HCEC 1CT (cell line): ENCODE measurements at places on chromosomes 2 and 18.

GRCh38 chr18:78632111-78632541 is 347.5 kb upstream of the SALL3 start:
- peak; percentile 6 for DNase-seq

DNA sequence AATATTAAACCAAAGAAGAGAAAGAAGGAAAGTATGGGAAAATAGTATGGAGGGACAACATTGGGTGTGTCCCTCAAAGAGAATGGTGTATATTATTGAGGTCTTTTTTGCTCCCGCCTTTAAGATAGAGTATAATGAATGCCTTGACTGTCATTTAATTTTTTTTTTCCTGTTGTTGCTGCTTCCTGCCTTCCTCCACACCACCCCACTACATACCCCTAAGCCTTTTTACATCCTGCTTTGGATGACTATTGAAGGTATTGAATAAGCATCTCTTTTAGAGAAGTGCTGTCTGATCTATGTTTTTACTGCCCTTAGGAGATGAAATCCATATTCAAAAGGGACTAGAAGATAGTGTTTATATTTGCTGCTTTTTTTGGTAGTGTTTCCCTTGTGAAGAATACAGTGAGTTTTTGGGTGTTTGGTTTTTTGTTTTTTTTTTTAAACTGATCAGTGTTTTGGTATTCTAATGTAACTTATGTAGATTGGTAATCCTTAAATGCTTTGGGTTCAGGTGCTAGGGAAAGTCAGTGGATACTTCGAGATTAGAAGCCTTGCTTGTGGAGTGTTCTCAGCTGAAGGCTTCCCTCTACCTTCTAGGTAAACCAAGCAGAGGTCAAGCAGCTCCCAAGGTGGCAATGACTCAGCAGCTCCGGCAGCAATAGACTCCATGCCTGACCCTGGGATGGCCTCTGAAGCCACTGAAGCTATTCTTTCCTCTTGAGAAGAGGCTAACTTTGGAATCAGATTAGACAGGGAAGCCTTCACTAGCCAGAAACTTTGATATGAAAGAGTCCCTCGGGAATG is 5.0 kb downstream of the FZD7 start:
- peak; percentile 45 for DNase-seq

GRCh38 chr2:46701152-46701551 is 214.5 kb downstream of the MCFD2 start:
- peak; percentile 47 for DNase-seq

- DNase-seq, result no peak
These were observed 52.5 kb downstream of the MBP start for GRCh38 chr18:77079954-77080682.

GRCh38 chr2:197416268-197416667 is 18.6 kb downstream of the SF3B1 start:
- no peak for DNase-seq

DNA sequence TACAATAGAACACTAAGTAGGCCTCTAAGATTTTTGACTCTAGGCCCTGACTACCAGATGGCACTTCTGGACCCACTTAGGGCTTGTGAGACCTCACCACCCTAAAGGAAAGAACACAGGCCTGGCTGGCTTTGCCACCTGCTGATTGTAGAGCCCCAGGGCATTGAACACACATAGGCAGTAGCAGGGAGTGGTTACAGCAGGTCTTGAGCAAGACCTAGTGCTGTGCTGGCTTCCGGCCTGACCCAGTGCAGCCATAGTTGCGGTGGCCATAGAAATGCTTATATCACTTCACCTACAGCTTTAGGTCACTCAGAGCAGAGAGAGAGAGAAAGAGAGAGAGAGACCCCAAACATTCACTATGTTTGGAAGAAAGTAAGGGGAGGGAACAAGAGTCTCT is 223.2 kb downstream of the LRATD1 start:
- no peak for DNase-seq

DNA sequence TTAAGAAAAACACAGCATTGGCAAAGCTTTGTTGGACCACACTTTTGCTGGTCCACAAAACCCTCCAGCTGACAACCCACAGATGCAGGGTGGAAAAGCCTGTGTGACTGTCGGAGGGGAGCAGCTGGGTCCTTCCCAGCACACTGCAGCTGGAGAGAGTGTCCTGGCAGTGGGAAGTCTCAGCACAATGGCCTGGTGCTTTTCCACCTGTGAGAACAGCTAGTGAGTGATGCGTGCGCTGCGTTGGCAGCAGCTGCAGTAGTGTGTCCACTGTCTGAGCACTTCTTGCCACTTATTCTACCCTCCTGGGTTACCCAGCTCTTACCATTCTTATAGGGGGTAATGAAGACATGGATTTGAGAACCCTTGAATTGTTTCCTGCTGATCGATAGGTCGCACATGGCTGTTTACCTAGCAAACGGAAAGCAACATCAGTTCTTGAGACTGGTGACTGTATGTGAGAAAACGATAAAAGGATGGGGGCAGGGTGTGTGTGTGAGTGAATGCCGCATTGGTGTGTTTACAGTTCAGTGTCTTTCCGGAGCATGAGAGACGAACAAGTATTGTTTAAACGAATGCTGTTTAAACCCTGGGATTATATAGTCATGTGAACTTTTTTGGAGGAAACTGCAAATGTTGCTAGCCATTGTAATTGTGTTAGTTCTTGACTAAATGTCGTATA is 69.7 kb downstream of the LYPD6 start:
- DNase-seq, result peak; percentile 10

DNA sequence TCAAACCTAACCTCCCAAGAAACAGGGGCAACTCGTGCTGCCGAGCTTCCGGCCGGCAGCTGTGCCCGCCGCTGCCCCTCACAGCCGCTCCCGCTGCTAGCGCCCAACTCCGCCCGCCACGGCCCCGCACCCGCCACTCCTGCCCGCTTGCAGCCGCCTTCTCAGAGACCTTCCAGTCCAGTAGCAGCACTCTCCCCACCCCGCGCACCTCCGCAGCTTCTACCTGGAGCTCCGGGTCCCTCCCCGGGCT is 722 bp upstream of the C2orf15 start:
- DNase-seq, result no peak

DNA sequence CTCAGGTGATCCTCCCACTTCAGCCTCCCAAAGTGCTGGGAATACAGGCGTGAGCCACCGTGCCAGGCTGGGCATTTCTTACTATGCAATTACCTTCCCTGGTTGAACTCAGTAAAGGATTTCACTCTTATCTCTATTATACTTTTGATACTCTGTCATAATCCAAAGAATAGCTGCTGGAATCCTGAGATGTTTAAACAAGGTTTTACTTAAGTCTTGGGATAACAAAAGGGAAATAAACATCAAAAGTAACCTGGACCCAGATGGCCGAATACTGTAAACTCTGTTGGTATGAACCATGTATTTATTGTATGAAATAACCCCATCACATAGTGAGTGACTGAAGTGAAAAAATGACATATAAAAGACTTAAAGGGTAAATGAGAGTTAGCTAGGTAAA is 11.9 kb upstream of the DLX2 start:
- no peak for DNase-seq

- DNase-seq, result no peak
These were observed 385.7 kb downstream of the MBD2 start for GRCh38 chr18:53838746-53839145.

DNA sequence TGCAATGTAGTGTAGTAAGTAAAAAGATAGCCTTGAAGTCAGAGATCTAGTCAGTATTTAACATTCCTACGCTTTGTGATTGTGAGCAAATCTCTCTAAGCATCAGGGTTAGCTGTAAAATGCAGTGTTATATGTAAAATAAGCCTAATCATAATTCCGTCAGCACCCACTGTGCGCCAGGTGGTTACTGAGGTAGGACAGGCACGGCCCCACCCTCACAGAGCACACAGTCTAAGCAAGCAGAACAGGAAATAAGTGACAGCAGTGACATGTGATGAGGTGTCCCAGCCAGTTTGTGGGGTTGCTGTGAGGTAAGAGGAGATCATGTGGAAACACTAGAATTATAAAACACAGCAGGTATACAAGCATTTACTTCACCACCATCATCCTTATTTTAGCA is 267.1 kb downstream of the ICOS start:
- DNase-seq, result no peak

- no peak for DNase-seq
These were observed 157.5 kb downstream of the TGIF1 start for GRCh38 chr18:3607309-3608098.

- DNase-seq, result peak; percentile 35
These were observed 146.3 kb downstream of the LAMA3 start for GRCh38 chr18:23835506-23835905.

DNA sequence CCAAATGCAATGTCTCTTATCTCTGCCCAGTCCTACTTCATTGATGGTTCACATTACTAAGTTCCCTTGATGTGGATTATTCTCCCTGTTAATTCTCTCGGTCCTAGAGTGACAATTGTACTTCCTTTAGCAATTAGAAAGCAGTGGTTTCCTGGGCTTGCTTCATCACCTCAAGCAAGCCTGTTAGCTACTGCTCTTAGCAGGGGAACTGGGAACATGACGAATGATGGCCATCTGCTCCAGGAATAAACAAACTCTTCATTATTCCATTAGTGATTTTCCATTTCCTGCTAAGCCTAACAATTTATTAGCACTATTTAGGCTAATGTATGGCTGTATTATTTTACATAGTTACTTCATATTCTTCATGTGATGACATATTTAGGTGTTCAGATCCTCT is 331.8 kb downstream of the MTX2 start:
- DNase-seq, result no peak

DNA sequence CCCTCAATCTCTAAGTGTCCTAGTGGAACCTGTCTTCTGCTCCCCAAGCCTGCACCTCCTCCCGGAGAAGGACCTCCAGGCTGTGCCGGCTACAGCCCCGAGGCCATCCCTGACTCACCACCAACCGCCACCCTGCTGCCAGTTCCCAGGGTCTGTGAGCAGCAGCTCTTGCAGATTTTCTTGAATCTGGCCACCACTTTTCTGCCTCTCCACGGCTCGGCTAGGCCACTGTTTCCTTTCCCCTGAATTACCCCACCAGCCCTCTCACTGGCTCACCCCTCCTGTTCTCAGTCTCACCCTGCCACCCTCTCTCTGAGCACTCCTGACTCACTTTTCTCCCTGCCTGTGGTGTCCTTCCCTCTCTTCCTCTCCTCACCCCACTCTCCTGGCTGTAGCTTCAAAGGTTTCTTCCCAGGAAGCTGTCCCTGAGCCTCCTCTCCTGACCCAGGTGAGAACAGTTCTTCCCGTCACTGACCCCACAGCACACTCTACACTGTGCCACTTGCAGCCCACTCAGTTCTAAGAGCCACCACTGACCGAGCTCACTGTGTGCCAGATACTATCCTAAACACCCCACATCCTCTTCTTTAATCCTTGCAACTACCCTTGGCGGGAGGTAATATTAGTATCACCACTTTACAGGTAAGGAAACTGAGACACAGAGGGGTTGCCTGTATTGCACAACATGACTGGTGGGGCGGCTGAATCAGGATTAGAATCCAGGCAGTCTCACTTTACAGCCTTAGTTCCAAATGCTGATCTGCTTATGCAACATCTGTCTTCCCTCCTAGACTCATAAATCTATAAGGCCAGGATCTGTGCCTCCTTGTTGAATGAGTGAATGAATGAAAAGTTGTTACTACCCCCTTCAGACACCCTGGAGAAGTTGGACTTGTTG is 111.6 kb downstream of the SMAD7 start:
- DNase-seq, result peak; percentile 51

DNA sequence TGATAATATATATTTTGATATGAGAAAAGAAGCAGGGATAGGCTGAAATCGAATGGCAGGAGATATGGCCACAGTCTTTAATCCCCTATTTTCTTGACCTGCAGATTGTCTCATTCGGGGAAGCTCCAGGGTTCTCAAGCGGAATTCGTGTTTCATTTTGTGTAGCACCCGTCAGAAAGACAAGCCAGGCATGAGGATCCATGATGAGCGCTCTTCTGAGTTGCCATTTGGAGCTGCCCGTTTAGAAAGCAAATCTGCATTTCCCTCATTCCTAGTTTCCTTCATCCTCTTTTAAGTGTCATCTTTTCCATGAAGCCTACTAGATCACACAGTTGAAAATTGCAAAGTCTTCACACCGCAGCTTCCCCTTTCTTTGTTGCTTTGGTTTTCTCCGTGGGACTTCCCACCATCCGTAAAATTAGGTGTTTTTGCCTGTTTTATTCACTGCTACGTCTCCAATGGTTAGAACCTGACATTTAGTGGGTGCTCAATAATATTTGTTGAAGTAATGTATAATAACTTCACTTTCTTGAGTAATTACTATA is 16.9 kb downstream of the HNMT start:
- no peak for DNase-seq

GRCh38 chr2:120279708-120280107 is 27.1 kb downstream of the RALB start:
- no peak for DNase-seq

- DNase-seq, result no peak
These were observed 1.4 kb upstream of the ZFP36L2 start for GRCh38 chr2:43227830-43228281.

GRCh38 chr18:28541934-28542333 is 365.0 kb upstream of the CDH2 start:
- DNase-seq, result no peak

DNA sequence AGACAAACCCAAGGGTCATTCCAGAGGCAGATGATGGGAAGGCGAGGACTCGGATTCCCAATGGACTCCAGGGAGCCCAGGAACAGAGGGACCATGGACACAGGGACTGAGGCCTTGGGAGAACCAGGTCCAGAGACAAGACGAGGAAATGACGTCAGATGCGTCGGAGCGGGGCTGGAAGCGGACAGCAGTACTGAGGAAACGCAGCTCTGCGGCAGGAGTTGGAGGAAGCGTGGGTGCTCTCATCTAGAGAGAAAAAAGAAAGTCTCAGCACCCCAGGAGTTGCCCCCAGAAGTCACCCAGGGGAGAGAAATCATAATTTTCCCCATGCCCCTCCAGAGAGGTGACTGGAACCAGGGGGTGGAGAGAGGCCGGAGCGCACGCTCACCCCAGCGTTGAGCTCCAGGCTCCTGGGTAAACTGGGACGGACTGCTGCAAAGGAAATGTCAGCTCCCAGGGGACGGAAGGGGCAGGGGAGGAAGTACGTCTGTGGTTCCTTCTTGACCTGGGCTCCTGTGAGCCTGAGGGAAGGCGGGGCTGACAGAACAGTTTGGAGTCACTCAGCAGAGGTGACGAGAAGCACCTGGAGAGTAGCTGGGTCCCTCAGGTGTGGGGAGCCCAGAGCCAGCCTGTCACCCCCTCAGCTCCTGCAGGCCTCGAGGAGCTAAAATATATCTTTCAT is 44.7 kb downstream of the CMPK2 start:
- DNase-seq, result no peak

DNA sequence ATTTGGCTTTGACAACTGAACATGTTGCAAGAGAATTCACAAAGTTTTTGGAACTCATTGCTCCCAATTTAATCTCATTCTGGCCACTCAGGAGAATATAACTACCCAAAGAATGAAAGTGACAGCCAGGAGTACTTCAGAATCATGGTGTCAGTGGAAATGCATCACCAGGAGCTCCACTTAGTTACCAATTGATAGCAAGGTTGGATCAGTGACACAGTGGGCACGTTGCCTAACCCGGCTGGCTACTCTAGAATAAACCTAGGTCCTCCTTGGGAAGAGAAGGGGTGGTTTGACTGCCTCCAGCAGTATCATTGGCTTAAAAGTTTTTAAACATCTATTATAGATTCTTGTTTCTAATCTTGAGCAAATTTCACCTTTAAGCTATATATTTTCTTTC is 40.0 kb upstream of the LRP1B start:
- no peak for DNase-seq

- DNase-seq, result no peak
These were observed 251.7 kb downstream of the BCL11A start for GRCh38 chr2:60301726-60302125.

GRCh38 chr2:27683390-27684071 is 19.8 kb downstream of the SLC4A1AP start:
- peak; percentile 78 for DNase-seq

GRCh38 chr18:62566199-62566598 is 43.4 kb downstream of the ZCCHC2 start:
- DNase-seq, result no peak
